ENCODE measurements at places on chromosomes 7 and 10. TPM values are rescaled to one million over a fixed set of nuclear protein-coding genes. Genes with fewer than 3 reads are reported as not detected.

The ACTL6B gene
- not detected for total RNA-seq

The PITX3 gene
- total RNA-seq, result 0.46 TPM

The HTR5A gene
- total RNA-seq, result not detected

The SLC35G1 gene
- 6.6 TPM for total RNA-seq

The CDHR3 gene
- total RNA-seq, result 5.4 TPM

The LRIT1 gene
- not detected for total RNA-seq

The YAE1 gene
- total RNA-seq, result 17.4 TPM

The ERVW-1 gene
- not detected for total RNA-seq

The ASCC1 gene
- 35.6 TPM for total RNA-seq

The BAIAP2L1 gene
- total RNA-seq, result 51.9 TPM

The SPDYE16 gene
- total RNA-seq, result not detected

The CALN1 gene
- total RNA-seq, result not detected

The GHRHR gene
- total RNA-seq, result not detected

The ZNF503 gene
- total RNA-seq, result 9.9 TPM

The HNRNPA2B1 gene
- total RNA-seq, result 1,204 TPM

The CCDC146 gene
- total RNA-seq, result 0.53 TPM

The CCDC172 gene
- total RNA-seq, result not detected

The ACADSB gene
- 4.2 TPM for total RNA-seq

The LBX1 gene
- not detected for total RNA-seq

Data from A549 treated with ZK216348 at 1 μM for 4 hours (cell line).